HCT116 (cell line): ENCODE measurements at places on chromosomes 4 and X. TPM values are rescaled to one million over a fixed set of nuclear protein-coding genes. Genes with fewer than 3 reads are reported as not detected.

DNA sequence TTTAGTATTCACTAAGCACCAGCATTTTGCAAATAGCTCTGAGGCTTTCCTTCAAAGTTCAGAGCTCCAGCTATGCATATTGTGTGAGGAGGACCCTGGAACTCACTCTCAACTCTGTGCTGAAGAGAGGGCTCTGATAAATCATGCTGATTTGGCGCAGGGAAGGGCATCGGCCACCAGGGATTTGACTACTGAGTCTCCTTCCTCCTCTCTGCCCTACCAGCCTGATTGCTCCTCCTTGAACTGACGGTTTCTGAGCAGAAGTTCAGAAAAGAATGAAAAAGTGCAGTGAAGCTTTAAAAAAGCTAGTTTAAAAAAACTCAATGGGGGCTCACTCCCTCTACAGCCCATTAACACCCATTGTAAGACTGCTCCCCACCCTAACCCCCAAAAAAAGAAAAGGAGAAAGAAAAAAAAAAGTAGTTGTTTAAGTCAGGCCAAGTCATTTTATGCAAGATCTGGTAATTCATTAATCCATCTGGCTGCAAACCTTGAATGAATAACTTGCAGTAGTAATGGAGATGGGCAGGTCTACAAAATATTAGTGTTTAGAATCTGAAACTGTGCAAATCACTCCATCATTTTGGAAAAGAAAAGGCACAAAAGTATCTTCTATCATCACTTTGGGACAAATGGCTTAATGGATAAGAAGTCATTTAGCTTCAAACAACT, 13.3 kb downstream of the PPARGC1A start:
- no peak overlapping the region for H3K4me3 ChIP-seq
- H3K36me3 ChIP-seq: no peaks in the 10 kb centered on the region
- no peak for DNase-seq
- H3K4me1 ChIP-seq: no peaks in the 10 kb centered on the region
- no peak overlapping the region for H3K27ac ChIP-seq

DNA sequence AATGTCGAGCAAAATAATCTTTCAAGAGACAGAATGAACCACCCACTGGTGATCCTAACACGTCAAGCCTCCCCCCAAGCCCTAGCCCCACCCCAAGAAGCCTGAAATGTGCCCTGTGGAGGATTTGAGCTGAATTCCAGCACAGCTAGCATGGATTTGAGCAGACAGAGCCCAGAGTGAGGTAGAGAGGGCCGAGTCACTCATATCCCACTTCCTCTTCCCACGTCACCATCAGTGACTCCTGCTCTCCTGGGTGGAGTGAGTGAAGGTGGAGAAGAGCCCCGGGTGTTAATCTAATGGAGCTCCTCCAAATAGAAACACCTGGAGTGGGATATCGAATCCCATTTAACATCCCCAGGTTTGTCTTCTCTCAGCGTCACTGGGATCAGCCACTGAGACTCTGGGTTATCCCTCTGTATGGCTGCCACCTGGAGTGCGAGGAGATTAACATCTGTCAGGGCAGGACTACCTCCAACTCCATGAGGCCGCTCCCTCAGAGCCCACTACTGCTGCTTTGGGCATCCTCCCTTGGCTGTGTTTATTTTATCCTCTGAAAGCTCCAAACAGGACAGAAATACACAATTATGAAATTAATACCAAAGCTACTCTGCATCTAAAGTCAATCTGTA, 136.6 kb downstream of the NWD2 start:
- no peak for DNase-seq
- no peaks in the 10 kb centered on the region for H3K27me3 ChIP-seq
- H3K36me3 ChIP-seq: no peaks in the 10 kb centered on the region
- H3K27ac ChIP-seq: no peak overlapping the region
- no peak overlapping the region for H3K4me3 ChIP-seq
- H3K4me1 ChIP-seq: no peaks in the 10 kb centered on the region

GRCh38 chr4:4408132-4408523, 21.2 kb downstream of the NSG1 start:
- H3K4me1 ChIP-seq: peaks cover 11% of the 10 kb centered on the region
- H3K27ac ChIP-seq: no peak overlapping the region
- no peaks in the 10 kb centered on the region for H3K36me3 ChIP-seq
- H3K4me3 ChIP-seq: no peak overlapping the region
- no peak for DNase-seq

MAGEA8 gene
- total RNA-seq: not detected
